HFFc6 (cell line): ENCODE measurements at places on chromosomes 1 and 21.

DNA sequence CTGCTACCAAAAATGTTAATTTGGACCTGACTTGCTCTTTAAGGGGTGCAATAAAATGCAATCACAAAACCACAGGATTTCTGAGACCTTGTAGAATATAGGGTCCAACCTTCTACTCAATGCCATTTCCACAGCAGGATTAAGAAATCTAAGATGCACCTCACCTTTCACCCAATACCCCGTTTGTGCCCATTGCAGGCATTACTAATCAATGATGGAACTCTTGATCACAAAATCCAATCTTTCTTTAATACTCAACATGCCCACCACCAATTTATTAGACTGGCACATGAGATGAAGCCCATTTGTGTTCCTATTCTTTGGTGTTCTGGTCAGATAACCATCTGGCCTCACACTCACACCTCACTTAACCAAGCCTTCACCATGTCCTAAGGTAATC, 117.2 kb upstream of the IGSF21 start:
- DNase-seq = no peak

DNA sequence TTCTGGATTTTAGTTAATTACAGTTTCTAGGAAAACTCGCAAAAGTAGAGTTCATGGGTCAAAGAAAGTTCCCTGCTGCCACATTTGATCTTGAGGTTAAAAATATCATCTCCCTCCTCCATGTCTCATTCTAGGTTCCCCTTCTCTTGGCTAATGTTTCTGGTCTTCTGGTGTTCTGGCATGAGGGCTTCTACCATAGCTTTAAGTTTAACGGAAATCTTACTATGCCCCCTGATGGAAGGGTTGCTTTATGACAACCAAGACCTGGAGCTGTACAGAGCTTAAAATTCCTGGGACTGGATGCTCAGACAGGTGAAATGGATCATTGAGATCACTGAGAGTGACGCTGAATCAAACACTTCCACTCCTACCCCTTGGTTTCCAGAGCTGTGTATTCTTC, 1881.7 kb downstream of the MRPL39 start:
- no peak for DNase-seq

- no peak for DNase-seq
These were observed 7.9 kb upstream of the PIK3CD start for GRCh38 chr1:9643351-9644256.

GRCh38 chr1:231527586-231528171, 790 bp upstream of the TSNAX start:
- DNase-seq = no peak

- DNase-seq = no peak
These were observed 1.1 kb upstream of the DMBX1 start for GRCh38 chr1:46488343-46489168.

- DNase-seq = no peak
These were observed 99.5 kb upstream of the BACE2 start for GRCh38 chr21:41068496-41068895.
